ENCODE measurements at places on chromosomes 12 and 14.
A peak's percentile ranks its signal among the peaks of the same experiment; 100 is the strongest.

GRCh38 chr12:87082756-87083155 is 826.6 kb upstream of the MGAT4C start:
- DNase-seq = no peak

- DNase-seq = no peak
Measured at GRCh38 chr14:86481104-86481503, 951.2 kb downstream of the FLRT2 start.

GRCh38 chr12:112848338-112848715 is 56.8 kb downstream of the RPH3A start:
- DNase-seq = no peak

- no peak for DNase-seq
Measured at GRCh38 chr12:121996050-121996944, 25.4 kb upstream of the BCL7A start.

- DNase-seq = no peak
Measured at GRCh38 chr12:125132698-125133400, 67.6 kb downstream of the AACS start.

DNA sequence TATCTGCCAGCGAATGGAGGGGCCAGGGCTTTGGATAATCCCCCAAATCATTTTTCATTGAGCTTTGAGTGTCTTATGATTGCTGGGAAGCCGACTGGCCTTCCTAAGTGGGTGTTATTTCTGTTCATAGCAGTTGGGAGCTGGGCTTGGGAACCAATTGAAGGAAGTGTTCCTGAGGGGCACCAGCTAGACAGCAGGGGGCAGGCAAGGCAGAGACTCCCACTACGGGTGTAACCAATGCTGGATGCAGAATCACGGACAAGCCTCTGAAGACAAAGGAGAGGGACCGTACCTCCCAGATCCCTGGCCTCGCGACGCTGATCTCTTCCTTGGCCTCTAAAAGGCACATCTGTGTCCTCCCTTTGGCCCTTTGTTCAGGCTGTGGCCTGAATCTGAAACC is 149.0 kb upstream of the PRMT8 start:
- DNase-seq = no peak

GRCh38 chr12:123559468-123559867 is 24.9 kb upstream of the TMED2 start:
- no peak for DNase-seq

DNA sequence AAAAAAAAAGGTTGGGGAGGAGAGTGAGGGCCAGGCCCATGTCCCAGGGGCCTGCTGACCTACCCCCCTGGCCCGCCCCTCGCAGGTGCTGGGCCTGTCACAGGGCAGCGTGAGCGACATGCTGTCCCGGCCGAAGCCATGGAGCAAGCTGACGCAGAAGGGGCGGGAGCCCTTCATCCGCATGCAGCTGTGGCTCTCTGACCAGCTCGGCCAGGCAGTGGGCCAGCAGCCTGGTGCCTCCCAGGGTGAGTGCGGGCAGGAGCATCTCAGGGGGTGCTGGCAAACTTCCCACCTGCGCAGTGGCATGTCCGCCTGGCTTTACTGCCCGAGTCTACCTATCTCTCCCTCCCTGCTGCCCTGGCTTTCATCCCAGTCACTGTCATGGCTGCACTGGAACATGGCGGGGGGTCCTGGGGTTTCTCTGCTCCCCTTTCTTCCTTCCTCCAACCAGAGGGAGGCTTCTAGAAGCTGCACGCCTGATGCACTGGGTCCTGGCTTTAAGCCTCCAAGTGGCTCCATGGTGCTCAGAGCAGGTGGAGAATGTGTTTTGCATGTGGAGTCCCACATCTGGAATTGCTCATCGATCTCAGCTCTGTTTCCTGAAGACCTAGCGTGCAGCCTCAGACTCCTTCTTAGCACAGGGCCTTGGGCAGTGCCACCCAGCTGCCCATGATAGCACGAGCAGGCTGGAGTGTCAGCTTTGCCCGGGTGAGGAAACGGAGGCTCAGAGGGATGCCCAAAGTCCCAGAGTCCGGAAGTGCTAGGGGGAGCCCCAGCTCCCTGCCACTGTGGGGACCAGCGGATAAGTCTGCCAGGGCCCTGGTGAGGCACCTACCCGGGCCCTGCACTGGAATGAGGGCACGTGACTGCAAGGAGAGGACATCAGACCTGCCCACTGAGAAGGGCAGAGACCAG is 46.3 kb downstream of the PHETA1 start:
- DNase-seq = no peak

- DNase-seq = no peak
Measured at GRCh38 chr14:54643696-54644176, 76.8 kb downstream of the SAMD4A start.

GRCh38 chr12:77189901-77190416 is 124.6 kb upstream of the E2F7 start:
- peak; percentile 90 for DNase-seq

- DNase-seq = no peak
Measured at GRCh38 chr12:113940357-113941207, 25.5 kb downstream of the RBM19 start.

GRCh38 chr12:44525806-44526654 is 350.1 kb downstream of the NELL2 start:
- DNase-seq = no peak

GRCh38 chr12:11970155-11970520 is 100.6 kb upstream of the BCL2L14 start:
- DNase-seq = no peak

GRCh38 chr12:126432780-126433179 is 1367.5 kb downstream of the AACS start:
- peak; percentile 35 for DNase-seq

DNA sequence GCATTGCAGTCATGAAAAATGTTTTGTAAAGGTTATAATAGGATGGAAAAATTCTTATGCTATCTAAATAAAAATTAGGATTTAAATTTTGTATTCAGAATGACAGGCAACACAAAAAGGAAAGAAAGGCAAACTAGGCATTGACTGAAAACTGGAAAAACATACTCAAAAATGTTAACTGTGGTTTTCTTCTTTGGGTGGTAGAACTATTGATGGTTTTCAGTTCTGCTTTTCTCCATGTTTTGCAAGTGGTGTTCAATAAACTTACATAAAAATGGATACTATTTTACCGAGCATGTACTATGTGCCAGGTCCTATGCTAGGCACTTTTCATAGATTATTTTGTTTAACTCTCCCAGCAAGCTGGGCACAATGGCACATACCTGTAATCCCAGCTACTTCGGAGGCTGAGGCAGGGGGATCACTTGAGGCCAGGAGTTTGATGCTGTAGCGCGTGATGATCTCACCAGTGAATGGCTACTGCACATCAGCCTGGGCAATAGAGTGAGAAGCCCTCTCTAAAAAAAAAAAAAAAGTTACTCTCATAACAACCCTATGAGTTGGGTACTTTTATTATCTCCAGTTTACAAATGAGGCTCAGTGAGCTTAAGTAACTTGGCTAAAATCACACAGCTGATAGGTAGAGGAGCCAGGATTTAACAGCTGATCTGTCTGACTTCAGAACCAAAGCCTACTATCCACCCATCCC is 26.3 kb upstream of the TCP11L2 start:
- no peak for DNase-seq

DNA sequence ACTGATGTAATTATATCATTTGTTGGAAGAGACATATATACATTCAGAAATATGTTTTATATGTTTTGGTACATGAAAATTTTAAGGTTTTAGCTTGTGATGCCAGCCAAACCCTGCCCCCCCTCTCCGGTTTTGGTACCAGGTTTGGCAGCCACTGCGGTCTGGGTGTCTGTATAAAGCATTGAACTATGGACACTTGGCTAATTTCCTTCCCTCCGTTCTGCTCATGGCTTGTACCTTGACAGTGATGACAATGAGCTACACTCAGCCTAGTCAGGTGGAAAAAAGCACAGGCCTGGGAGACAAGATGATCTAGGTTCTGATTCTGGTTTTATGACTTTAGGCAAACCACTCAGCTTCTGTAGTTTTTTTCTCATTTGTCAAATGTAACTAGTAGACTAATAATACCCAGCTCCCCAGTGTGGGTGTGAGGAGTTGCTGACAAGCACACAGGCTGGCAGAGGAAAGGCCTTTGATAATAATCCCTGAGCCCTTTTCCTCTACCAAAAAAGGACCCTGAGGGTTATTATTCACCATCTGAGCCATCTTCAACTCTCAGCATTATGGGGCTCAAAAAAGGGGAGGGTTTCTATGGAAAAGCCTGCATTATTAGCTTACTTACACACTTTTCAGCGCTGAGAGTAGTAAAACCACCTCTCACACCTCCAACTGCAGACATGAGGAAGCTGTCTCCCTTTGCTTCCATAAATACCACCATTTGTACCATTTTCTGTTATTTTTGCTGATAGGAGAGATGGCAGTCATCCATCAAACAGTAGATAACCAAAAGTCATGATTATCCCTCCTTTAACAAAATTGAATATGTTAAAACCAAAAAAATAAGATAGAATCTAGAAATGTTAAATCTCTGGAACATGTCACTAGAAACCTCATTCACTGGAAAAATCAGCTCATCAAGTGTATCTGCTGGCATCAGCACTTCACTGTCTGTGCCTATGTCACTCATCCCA is 76.3 kb upstream of the PSMC1 start:
- DNase-seq = no peak

- no peak for DNase-seq
Measured at GRCh38 chr14:84937449-84937848, 592.5 kb upstream of the FLRT2 start.

DNA sequence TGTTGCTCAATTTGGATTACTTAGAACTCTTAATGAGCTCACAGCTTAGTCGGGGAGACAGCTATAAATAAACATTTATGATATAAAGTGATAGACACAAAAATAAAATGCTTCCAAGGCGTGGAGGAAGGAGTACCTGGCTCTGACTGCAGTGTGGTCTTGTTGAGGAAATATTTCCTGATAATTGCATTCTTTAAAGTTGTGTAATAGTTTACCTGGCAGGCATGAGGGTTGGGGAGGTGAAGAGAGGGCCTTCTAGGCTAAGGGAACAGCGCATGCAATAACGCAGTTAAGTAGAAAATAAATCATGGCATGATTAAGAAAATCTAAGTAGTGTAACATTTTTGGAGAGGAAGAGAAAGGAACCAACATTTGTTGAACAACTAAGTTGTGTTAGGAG is 260.5 kb upstream of the ATP2B1 start:
- no peak for DNase-seq

DNA sequence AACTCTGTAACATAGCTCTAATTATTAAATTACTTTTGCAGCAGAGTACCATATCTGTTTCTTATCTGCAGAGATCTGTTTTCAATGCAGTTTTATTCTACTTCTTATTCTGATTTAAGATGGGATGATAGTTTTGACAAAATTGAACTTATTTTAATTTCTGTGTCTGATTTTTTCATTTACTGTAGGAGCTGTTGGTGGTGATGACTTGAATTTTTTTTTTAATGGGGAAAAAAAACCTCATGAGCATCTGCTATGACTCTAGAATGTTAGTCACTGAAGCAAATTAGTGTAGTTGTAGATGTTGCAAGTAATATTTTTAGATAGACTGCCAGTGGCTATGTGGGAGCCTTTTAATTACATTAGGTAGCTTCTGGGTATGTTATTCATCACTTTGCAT is 23.4 kb downstream of the DNM1L start:
- DNase-seq = peak; percentile 4

- DNase-seq = no peak
Measured at GRCh38 chr12:109951751-109952150, 44.4 kb downstream of the GIT2 start.

DNA sequence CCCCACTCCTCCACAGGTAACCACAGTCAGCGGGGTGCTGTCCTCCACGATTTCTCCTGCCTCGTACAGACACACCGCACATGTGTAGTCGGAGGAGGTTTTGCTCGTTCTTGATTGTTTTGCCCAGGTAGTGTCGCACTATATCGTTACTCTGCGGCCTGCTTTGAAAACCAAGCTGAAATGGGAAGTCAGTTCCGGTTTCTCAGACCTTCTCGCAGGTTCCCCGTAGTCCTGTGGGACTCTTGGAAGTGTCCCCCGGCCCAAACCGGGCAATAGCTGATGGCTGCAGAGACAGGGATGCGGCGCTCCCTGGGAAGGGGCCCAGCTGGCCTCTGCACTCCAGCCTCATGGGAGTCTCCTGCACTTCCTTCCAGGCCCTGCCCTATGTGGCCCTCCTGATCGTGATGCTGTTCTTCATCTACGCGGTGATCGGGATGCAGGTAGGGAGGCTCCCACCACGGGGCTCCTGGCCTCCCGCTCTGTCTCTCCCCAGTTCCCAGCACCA is 141.3 kb upstream of the FKBP4 start:
- no peak for DNase-seq

GRCh38 chr12:73632661-73633060 is 905.0 kb upstream of the ATXN7L3B start:
- DNase-seq = no peak

DNA sequence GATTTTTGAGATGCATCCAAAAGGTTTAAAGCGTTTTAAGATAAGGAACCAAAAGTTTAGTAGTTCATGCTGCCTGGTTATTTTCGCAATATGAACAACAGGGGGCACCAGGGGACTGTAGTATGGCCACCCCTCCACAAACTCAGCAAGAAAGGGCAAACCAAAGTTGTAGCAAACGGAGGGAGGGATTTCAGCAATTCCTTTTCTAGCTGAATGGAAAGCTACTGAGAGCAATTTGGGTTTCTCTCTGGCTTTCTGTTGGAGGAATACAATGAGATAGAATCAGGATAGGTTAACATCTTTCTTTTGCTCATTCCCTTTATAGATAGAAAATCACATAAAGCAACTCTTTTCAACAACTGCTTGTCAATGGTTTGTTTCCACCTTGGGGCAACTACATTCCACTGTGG is 62.5 kb downstream of the DRAM1 start:
- peak; percentile 58 for DNase-seq

- no peak for DNase-seq
Measured at GRCh38 chr14:56794557-56795283, 15.6 kb downstream of the OTX2 start.

DNA sequence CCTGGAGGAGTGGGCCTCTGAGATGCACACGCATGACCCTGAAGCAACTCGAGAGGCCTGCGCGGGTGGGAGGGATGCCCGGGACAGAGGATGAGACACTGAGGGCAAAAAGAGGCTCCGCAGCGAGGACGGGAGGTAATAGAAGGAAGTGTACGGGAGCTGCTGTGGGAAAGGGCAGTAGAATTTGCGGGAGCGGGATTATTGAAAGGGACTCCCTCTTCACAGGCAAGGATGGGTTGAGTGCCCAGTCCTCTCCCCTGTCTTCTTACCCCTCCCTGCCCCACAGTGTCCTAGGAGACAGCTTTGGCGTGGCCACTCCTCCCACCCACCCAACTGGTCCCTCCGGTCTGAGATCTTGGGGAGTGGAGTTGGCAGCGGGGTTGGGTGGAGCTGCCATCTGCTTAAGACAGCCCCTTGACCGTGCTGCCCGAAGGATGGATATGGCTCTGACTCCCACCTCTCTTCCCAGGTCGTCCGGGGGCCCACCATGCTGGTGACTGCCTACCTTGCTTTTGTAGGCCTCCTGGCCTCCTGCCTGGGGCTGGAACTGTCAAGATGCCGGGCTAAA is 15.7 kb upstream of the ESPL1 start:
- DNase-seq = no peak

DNA sequence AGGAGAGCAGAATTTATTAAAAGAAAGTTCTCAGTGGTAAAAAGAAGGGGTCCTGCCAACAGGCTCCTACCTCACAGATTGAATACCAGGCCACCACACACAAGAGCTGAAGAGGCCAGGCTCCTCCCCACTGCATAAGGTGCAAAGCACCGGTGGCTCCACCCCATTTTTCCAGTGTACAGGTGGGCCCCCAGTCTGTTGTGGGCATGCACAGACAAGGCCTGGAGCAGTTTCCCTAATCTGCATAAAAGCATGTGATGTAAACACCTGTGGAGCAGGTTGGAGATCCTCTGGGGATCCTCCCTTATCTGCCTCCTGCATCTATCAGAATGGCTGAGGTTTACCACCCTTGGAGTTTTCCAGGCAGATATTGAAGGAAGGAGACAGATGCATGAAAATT is 45.7 kb upstream of the PDZRN4 start:
- no peak for DNase-seq

GRCh38 chr12:6083601-6084000 is 40.9 kb downstream of the VWF start:
- no peak for DNase-seq

All from AG09309 (cell line).